ENCODE measurements at places on chromosomes 7 and 10.

DNA sequence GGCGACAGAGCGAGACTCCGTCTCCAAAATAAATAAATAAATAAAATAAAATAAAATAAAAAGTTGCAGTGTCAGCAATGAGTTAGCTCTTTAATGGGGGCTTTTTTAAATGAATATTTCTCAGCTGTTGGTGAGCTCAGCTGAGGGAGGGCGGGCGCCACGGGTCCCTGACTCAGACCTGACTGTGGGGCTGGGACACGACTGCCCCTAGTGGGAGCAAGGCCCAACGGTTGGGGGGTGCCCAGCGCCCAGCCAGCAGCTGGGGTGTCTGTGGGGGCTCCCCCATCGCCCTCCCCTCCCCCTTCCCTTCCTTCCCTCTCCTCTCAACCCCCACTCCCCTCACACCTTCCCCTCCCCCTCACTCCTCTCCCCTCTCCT, 46.6 kb downstream of the PWWP2B start:
- peak; percentile 40 for DNase-seq

DNA sequence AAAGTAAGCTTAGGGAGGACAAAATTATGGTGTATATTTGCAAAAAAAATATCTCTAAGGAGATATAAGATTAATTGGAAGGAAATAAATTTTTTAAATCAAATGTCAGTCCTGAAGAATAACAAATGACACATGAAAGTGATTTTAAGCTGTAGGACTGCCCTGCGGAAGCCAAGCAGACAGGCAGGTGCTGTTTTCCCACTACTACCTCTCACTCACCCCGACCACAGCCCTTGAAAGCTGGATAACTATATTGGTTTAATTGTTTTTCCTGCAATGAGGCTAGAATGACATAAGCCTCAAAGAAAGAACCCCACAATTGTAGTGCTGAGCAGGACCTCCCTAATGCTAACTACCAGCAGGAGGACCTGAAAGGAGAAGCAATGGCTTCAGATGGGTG, 68.6 kb upstream of the VIPR2 start:
- DNase-seq: no peak

GRCh38 chr10:45023426-45023825, 22.7 kb downstream of the ZNF22 start:
- no peak for DNase-seq

DNA sequence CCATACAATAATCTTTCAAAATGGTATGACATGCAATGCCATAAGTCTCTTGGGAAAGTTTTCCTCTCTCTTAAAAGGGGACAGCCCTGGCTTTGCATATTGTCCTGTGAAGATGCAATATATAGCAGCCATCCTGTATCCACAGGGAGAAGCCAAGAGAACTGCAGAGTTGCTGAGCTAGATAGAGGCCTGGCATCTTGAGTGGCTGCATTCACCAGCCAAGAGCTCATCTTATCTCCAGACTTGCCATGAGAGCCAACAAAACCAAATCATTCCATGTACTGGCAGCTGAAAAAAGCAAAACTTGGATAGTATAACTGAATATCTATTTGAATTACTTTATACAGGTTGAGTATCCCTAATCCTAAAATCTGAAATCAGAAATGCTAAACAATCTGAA, 348.8 kb downstream of the CALN1 start:
- no peak for DNase-seq

- DNase-seq: no peak
These were observed 35.4 kb downstream of the NACAD start for GRCh38 chr7:45053401-45053800.

- DNase-seq: no peak
These were observed 47.4 kb downstream of the ALOX5 start for GRCh38 chr10:45421221-45422097.

DNA sequence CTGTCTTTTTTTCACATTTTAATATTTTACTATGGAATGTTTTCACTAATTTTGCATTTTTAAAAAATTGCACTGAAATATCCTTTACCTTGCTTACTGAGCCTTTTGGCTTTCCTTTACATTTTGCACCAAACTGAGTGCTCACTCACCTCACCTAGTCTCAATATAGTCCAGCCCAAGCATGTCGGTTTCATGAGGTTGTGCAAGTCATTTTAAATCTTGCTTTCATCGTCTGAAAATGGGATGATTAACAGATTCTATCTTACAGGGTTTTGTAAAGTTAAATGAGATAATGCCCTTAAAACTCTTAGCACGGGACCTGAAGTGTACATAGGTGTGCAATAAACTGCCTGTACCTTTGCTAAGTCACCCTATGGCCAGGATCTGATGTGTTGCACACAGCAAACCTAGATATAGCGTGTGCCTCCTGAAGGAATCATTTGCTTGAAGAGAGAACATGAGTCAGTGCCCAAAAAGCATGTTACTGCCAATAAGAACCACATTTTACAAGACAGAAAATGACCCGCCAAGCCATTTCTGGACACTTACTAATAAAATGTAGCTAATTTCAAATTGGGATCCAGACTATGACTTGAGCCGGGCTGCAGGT, 199.8 kb downstream of the JCAD start:
- DNase-seq: no peak

GRCh38 chr10:102342958-102343357, 52.5 kb upstream of the NFKB2 start:
- DNase-seq: no peak

GRCh38 chr7:42478717-42479116, 241.7 kb upstream of the GLI3 start:
- DNase-seq: no peak

- DNase-seq: no peak
These were observed 812.2 kb downstream of the GRM8 start for GRCh38 chr7:126440542-126440941.

GRCh38 chr7:84617265-84618030, 422.9 kb upstream of the SEMA3A start:
- no peak for DNase-seq

DNA sequence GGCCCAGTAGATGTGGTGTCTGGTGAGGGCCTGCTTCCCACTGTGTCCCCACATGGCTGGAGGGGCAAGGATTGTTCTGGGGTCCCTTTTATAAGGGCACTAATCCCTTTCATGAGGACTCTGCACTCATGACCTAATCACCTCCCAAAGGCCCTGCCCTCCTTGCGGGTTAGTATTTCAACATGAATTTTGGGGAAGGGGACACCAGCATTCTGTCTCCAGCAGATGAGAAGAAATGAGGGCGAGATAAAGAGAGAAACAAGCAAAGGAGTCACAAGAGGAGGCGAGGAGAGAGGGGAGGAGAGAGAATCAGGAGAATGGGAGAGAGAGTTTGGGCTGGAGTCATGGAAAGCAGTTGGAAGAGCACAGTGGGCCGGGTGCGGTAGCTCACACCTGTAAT, 83.7 kb downstream of the C10orf105 start:
- DNase-seq: no peak

DNA sequence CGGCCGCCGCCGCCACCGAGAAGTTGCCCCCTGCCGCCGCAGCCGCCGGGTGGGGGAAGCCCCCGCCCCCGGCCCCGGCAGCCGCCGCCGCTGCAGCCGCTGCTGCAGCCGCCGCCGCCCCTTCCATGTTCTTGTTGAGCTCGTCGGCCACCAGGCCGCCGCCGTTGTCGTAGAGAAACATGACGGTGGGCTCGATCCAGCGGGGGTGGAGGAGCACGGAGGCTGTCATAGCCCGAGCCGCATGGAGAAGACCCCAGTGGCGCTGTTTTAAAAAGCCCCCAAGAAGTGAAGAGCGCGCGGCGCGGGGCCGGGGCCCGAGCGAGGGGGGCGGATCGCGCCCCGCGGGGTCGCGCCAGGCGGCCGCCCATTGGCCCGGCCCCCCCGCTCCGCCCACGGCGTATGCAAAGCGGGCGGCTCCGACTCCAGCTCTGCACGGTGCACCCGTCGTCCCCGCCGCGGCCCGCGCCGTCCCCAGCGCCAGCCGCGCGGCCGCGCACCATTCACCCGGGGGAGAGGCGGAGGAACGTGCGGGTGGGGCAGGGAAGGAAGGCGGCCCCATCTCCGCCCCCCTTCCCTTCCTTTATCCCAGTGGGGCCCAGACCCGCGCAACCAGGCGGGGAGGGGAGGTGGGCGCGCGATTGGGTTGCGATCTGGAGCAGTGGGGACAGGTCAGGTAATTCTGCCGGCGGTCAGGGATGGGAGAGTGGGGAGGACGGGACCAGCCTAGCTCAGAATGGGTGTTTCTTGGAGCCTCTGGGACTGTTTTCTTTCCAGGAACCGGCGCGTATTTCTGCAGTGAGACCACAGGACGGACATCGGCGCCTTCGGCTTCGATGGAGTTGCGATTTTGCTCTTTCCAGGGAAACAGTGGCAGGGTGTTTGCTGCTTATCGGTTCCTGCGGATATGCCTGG, at the start of gene HOXA13:
Gene HOXA13, minus strand, starts transcription at position 243 of the 912 bp plus-strand sequence. Its CDS starts 14 bp downstream, at position 229.
- no peak for DNase-seq

DNA sequence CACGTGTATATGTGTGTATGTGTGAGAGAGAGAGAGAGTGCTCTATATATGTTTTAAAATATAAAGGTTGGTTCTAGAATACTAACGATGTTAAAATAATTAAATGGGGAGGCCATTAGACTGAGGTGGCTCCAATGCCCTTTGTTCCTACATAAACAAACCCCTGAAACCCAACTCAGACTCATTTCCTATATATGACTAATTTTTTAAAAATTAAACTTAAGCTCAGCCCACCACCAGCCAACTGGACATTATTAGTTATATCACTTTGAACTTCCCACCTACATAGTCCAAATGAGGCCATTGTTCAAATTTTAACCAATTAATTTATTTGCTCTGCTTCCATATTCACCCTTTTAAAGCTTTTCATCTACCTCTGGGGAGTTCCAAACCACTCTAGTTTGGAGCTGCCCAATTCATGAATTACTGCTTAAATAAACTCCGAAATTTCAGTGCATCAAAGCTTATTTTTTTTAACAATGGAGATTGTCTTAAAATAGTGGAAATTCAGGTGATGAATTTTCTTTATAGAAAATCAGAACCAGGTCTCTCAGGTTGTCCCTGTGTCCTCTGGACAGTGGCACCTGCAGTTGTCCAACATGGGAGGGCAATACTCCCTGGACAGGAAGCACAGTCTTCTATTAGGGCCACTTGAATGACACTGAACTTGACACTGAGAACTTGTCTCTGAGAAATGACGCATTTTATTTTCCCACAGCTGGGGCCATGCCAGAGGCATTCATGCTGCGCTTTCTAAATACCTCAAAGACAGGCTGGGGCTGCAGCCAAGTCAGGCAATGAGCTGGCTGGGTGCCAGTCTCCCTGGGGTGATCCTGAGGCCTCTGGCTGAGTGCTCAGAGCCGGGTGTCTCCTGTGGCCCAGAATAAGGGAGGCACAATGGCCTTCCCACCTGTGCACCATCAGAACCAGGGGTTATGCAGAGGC, 109.5 kb upstream of the TMEM72 start:
- no peak for DNase-seq
